SHP77 (cell line): ENCODE measurements at places on chromosomes 2 and 18.

GRCh38 chr18:21080576-21080975 is 31.0 kb downstream of the ROCK1 start:
- no peak for DNase-seq

DNA sequence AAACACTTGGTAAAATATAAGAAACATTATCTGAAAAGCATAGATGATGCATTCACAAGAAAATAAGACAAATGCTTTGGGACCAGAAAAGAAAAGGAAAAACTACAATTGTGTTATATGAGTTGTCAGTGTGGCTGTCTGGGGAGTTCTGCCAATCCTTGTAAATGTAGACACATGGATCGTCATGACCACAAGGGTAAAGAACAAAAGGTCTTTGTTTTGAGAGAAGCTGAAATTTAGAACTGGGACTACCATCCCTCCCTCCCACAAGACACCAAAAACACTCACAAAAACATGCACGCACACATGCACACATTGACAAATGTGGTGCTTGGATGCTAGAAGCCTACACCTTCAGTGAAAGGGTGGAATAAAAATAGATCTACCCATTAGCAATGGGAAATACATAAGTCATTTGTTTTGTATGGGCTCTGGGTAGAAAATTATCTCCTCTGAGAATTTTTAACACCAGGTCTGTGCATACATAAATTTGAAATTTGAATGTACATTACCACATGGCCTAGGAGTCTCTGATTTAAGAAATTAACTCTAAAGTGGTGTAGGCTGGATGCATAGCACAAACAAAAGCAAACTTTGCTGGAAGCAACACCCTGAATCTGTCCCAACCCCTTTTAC is 266.2 kb upstream of the SLC39A10 start:
- no peak for DNase-seq

DNA sequence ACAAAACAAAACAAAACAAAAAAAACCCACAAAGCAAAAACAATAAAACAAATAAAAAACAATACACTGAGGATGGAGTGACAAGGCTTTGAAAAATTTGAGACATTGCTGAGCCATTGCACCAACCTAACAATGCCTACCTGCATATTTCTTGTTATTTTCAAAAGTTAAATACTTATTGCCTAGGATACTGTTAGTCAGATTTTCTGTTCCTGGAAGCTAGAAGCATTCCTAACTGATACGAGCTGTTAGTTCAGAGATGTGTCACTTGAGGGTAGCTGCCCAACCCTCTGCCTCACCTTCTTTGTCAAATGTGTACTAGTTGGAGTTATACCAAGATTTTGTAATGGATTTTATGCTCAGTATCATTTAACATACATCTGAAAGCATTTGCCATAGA is 187.2 kb downstream of the TXNL1 start:
- DNase-seq, result no peak

DNA sequence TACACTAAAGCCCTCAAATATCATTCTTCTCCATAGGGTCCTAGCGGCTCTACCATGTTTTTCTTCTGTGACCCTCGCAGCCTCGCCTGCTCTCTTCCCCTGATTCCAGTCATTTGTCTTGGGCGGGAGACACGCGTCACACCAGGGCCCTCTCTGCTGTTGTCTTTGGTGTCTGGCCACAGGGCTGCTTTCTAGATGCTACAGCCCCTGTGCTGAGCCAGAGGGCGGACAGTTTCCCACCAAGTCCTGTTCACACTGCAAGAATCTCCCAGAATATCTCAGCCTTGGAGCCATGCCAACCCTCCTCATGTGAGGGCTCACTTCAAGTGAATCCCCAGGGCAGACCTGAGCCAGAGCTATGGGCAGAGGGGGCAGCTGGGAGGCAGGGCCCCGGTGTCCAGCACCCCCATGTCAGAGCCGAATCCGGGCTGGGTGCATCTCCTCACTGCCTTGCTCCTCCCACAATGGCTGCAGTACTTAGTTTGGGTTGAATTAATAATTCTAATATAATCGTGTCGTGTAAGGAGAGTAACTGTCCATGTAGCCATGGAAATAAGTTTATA is 42.1 kb downstream of the DIPK1C start:
- DNase-seq, result no peak

GRCh38 chr18:56992777-56993176 is 154.1 kb upstream of the BOD1L2 start:
- DNase-seq, result no peak

- no peak for DNase-seq
Observed at GRCh38 chr18:67232991-67233390, 283.5 kb downstream of the DSEL start.

- DNase-seq, result no peak
Observed at GRCh38 chr18:2135309-2135708, 436.0 kb downstream of the METTL4 start.

DNA sequence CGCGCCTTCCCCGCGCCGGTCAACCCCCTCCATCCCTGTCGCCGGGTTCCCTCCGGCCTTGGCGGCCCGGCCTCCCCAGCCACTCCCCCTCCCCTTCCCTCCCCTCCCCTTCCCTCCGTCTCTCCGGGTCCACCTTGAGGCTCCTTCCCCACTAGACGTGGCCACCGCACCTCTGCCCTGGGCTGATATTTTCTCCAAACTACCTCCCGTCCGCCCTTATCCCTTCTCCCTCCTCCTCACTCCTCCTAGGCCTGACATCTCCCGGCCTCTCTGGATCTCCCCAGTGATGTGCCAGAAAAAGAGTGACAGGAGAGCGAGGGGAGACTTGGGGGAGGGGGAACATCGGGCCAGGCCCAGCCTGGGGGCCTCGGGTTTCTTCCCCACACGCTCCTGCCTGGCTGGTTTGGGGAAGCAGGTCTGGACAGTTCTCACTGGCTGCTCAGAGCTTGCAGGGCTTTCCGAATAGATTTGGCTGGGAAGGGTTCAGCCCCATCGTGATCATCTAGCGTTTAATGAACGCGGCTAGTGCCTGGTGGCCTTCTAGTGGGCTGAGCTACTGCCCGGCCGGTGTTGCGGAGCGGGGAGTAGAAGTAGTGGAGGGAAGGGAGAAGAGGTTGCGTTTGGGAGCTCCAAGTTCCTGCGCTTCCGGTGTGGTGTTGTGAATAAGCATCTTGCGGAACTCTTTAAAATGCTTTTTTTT is 641 bp downstream of the MAPRE3 start:
- DNase-seq, result peak; percentile 26

DNA sequence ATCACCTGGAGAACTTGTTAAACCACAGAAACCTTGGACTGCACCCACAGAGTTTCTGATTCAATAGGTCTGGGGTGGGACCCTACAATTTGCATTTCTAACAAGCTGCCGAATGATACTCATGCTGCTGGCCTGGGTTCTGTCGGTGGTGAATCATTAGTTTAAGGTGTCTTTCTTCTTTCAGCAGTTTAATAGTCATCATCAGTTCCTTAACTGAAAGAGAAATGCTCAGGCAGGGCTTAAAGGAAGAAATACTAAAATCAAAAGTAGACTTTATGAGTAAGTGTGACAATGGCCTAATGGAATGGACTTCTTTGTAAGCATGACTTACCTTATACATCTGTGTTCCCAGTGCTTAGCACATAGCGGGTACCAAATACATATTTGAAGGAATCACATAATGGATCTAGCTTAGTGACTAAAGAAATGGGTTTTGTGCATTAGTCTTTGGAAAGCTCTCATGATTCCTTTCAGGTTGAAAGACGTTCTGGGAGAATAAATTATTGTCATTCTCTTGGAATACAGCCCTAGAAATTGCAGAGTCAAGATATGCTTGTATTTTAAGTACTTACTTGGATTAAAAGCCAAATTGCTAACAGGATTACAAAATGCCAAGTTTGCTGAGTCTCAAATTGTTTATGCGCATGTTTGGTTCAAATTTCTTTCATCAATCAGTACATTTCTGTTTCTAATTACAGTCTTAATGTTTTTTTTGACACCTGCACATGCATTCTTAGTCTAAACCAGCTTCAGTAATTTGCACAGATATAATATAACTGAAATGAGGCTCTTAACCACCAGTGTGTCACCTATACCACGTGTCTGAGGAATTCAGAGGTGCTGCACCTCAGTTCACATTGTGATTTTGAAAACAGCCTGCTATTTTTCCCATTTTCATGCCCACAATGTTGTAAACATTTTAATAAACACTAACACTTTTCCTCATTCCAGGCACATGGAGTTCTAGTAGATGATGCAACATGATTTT is 220.3 kb upstream of the NRP2 start:
- DNase-seq, result no peak

DNA sequence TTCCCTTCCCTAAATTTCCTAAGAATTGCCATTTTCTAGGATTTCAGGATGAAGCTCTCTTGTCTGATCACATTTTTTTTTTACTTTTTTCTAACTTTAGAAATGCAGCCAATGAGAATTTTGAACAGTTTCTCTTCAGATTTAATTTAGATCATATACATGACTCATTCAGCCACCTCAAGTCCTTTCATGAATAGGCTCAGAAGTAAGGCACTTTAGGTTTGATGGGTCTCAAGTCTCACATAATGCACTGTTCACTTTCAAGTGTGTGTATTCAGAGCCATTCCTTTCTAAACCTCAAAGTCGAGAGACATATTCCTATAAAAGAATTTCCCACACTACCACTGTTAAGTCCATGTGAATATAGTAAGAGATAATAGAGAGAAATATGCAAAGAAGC is 614.1 kb upstream of the VRK2 start:
- no peak for DNase-seq

GRCh38 chr2:202104286-202104870 is 31.3 kb downstream of the KIAA2012 start:
- no peak for DNase-seq

DNA sequence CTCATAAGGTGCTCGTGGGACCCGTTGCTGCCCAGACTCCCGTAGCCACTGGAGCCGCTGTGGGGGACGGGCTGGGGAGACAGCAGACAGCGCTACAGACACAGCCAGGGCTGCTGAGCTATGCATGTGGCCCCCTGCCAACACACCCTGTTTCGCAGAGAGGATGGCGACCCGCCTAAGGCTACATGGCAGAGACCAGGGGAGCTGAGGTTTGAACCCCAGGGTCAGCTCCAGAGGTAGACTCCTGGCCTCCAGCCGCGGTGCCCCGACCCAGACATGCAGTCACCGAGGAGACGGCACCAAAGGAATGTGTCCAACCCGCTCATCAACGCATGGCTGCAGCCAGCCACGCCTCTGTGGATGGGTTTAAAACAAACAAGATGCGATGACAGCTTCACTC is 21.0 kb upstream of the HES6 start:
- DNase-seq, result no peak

GRCh38 chr18:37721544-37722522 is 156.2 kb upstream of the CELF4 start:
- no peak for DNase-seq

DNA sequence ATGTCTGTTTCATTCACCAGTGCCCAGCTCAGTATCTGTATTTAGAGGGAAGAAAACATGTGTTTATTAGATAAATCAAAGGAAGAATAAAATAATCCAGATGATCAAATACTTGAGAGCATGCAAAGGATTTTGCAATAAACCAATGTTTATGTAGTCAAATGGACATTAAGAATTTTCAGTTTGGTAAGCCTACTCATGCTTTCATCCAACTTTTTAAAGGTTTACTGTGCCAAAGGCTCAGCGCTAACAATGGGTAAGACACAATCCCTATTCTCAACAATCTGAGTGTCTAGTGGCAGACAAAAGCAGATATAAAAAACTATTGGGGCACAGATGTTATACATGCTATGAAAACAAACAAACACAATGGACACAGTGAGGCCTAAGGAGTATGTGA is 26.3 kb downstream of the GRB14 start:
- no peak for DNase-seq

- no peak for DNase-seq
Observed at GRCh38 chr2:22854588-22854987, 530.4 kb upstream of the KLHL29 start.

GRCh38 chr18:28256166-28256565 is 79.2 kb upstream of the CDH2 start:
- DNase-seq, result no peak

DNA sequence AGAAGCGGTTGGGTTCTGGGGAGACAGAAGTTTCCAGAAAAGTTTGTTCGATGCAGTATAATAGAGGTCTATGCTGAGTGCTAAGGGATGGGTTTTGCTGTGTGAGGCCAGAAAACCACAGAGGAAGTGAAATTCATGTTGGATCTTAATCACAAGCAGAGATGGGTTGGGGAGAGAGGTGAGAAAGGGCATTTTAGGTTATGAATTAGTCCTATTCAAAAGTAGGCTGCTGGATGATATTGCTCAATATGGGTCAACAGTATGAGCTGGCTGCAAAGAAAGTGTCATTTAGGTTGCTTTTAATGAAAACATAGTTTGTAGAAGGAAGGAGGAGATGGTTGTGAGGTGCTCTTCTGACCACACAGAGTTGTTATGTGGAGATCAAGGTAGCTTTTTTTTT is 118.8 kb upstream of the LHCGR start:
- no peak for DNase-seq

DNA sequence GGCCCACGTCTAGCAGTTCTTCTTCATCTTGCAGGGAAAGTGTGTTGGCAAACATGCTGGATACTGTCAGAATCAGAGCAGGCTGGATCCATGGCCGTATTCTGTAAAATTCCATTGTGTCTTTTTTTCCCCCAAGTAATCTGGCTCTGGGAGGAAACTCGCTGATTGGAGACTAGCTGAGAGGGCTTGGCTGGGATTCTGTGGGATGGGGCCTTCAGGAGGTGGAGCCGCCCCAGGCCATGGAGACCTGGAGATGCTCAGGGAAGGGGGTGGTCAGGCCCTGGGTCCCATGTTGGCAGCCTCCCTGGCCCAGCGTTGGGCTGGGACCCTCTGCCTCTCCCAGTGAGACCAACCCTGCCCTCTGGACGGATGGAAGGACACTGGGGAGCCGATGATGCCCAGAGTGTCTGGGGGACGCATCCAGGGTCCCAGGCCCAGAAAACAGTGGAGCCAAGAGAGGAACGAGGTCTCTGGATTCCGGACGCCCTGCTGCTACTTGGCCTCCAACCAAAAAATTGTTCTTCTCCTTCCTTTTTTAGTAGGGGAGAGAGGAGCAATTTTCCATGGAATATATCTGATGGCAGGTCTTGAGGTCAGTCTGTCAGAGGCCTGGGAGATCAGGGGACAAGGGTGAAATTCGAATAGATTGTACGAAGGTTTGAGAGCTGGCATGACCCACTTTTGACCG is 114.5 kb downstream of the AGAP1 start:
- DNase-seq, result no peak

GRCh38 chr2:218010984-218011652 is 8.3 kb upstream of the TNS1 start:
- no peak for DNase-seq

DNA sequence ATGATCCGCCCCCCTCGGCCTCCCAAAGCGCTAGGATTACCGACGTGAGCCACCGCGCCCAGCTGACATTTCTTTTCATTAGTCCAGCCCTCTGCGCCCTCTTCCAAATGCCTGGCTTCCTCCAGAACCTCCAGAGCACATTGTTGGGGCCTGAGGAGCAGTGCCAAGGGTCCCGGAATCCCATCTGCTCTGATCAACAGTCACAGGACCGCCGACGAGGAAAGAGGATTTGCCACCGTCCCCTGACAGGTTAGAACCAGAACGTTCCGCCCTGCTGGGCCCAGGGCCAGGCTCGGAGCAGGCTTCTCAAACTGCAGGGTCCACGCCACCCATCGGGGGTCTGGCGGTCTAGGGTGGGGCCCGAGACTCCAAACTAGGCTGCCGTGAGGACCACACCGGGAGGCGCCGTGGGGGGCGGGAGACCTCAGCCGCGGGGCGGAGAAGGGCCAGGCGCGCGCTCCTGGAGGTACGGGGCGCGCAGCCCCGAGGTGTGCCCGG is 36.9 kb upstream of the ITM2C start:
- no peak for DNase-seq
